ENCODE measurements at places on chromosomes 2 and 18.

GRCh38 chr18:31596081-31596872 lies 4.6 kb downstream of the TTR start:
- no peaks in the 10 kb centered on the region for H3K27me3 ChIP-seq
- H3K27ac ChIP-seq = 0 out of 2 replicates have a peak overlapping the region, but pooled peaks have one; percentile 16
- H3K36me3 ChIP-seq = no peaks in the 10 kb centered on the region
- H3K4me1 ChIP-seq = peaks cover 4% of the 10 kb centered on the region
- peak; percentile 26 for DNase-seq

DNA sequence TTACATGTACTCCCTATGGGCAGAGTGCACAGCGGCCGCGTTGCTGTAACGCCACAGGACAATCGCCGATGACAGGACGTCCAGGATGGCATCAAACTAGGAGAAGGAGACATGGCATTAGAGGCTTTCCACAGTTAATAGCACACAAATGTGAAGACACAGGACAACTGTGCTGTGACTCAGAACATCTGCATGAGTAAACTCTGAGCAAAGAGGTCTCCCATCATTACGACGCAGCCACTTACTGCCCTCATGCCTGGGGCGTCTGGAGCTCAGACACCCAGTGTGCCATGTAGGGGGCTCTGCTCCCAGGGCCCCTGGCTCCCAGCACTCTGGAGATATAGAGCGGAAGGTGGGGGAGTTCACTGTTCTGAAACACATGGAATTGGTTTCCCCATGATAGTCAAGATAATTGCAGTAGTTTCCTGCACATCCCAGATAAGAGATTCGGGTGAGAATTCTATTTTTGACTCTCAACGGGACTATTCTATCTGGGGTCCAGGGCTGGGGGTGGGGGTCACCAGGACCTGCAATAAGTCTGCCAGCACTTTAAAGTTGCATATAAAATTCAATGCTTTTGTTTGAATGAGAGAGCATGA lies 168.1 kb downstream of the TMEM163 start:
- H3K27me3 ChIP-seq = no peaks in the 10 kb centered on the region
- no peak overlapping the region for H3K4me3 ChIP-seq
- no peaks in the 10 kb centered on the region for H3K4me1 ChIP-seq
- H3K27ac ChIP-seq = peak overlapping the region; percentile 58
- DNase-seq = peak; percentile 56

GRCh38 chr18:74182335-74182734 lies 34.0 kb downstream of the TIMM21 start:
- H3K4me1 ChIP-seq = no peaks in the 10 kb centered on the region
- DNase-seq = no peak
- no peaks in the 10 kb centered on the region for H3K36me3 ChIP-seq

- H3K4me3 ChIP-seq = no peak overlapping the region
- peaks cover 45% of the 10 kb centered on the region for H3K4me1 ChIP-seq
- H3K36me3 ChIP-seq = peaks cover 21% of the 10 kb centered on the region
- H3K27ac ChIP-seq = peak overlapping the region; percentile 63
- no peaks in the 10 kb centered on the region for H3K27me3 ChIP-seq
These were observed 172.1 kb downstream of the GFPT1 start for GRCh38 chr2:69214898-69215297.

DNA sequence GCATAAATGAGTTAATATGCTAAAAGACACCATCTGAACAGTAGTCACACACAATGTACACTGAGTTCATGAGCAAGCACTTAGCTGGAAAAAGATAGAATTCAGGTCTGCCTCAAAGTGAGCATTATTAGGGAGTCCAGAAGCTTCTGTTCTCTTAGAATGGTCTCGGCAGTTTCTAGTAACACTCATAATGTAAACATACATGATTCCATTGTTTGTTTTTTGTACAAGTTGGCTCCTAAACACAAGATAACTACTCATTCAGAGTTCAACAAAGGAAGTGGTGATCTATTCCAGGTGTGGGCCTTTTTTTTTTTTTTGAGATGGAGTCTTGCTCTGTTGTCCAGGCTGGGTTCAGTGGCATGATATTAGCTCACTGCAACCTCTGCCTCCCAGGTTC lies 66.2 kb downstream of the ESCO1 start:
- no peak overlapping the region for H3K4me3 ChIP-seq
- H3K36me3 ChIP-seq = peaks cover 40% of the 10 kb centered on the region
- H3K27me3 ChIP-seq = no peaks in the 10 kb centered on the region
- DNase-seq = no peak
- H3K4me1 ChIP-seq = no peaks in the 10 kb centered on the region

DNA sequence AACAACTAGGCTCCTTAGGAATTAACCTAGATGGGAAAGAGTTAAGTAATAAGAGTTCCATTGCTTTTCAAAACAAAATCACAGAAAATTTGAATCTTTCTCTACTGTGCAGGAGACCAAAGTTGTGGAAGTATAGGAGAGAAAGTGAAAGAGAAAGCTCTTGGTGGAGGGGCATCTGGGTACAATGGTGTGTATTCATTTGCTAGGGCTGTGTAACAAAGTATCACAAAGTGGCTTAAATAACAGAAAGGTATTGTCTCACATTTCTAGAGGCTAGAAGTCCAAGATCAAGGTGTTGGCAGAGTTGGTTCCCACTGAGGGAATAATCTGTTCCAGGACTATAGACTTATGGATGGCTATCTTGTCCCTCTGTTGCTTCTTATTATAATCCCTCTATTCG lies 50.5 kb upstream of the GORASP2 start:
- no peak overlapping the region for H3K4me3 ChIP-seq
- no peaks in the 10 kb centered on the region for H3K36me3 ChIP-seq
- no peaks in the 10 kb centered on the region for H3K27me3 ChIP-seq
- no peak overlapping the region for H3K27ac ChIP-seq

DNA sequence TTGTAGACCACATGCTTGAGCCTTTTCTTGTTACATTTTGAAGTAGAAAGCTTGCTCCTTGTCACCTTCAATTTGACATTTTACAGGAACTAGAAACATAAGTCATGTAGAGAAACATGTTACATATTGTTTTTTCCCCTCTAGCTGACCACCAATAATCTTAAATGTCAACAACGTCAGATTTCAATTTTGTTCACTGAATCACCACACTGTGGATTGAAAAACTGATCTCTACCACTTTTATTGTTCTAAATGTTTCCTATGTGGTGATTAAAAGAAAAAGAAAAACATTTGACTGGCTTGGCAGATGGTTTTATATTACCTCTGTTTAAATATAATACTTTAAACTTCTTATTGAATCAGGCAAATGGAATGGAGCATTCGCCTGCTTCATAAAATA lies 87.7 kb downstream of the DSEL start:
- H3K4me3 ChIP-seq = no peak overlapping the region
- H3K27me3 ChIP-seq = no peaks in the 10 kb centered on the region
- H3K4me1 ChIP-seq = no peaks in the 10 kb centered on the region
- H3K36me3 ChIP-seq = no peaks in the 10 kb centered on the region
- peak overlapping the region; percentile 11 for H3K27ac ChIP-seq

GRCh38 chr2:239650674-239651073 lies 249.9 kb upstream of the HDAC4 start:
- H3K4me3 ChIP-seq = no peak overlapping the region
- no peaks in the 10 kb centered on the region for H3K36me3 ChIP-seq
- H3K27ac ChIP-seq = no peak overlapping the region
- no peak for DNase-seq
- H3K4me1 ChIP-seq = no peaks in the 10 kb centered on the region

GRCh38 chr18:10017043-10017442 lies 103.2 kb downstream of the VAPA start:
- peak overlapping the region; percentile 94 for H3K27ac ChIP-seq
- peaks cover 16% of the 10 kb centered on the region for H3K4me1 ChIP-seq

- H3K36me3 ChIP-seq = no peaks in the 10 kb centered on the region
- DNase-seq = no peak
- H3K27me3 ChIP-seq = no peaks in the 10 kb centered on the region
- no peaks in the 10 kb centered on the region for H3K4me1 ChIP-seq
These were observed 28.7 kb upstream of the COL5A2 start for GRCh38 chr2:189208254-189208653.

GRCh38 chr2:24313744-24314632 lies 46.3 kb downstream of the ITSN2 start:
- no peak overlapping the region for H3K27ac ChIP-seq
- no peak for DNase-seq
- H3K4me1 ChIP-seq = peaks cover 2% of the 10 kb centered on the region

GRCh38 chr2:199727306-199727705 lies 123.7 kb downstream of the FTCDNL1 start:
- H3K36me3 ChIP-seq = no peaks in the 10 kb centered on the region
- H3K4me3 ChIP-seq = no peak overlapping the region
- H3K27ac ChIP-seq = no peak overlapping the region
- no peaks in the 10 kb centered on the region for H3K27me3 ChIP-seq
- H3K4me1 ChIP-seq = no peaks in the 10 kb centered on the region
- no peak for DNase-seq

- peaks cover 28% of the 10 kb centered on the region for H3K4me1 ChIP-seq
- no peaks in the 10 kb centered on the region for H3K27me3 ChIP-seq
- H3K36me3 ChIP-seq = no peaks in the 10 kb centered on the region
- peak overlapping the region; percentile 100 for H3K27ac ChIP-seq
These were observed 121.9 kb downstream of the HDAC4 start for GRCh38 chr2:239278941-239279365.

GRCh38 chr18:50620319-50620718 lies 60.4 kb downstream of the MAPK4 start:
- DNase-seq = peak; percentile 30
- H3K27ac ChIP-seq = no peak overlapping the region
- H3K4me3 ChIP-seq = no peak overlapping the region
- H3K27me3 ChIP-seq = no peaks in the 10 kb centered on the region
- H3K36me3 ChIP-seq = no peaks in the 10 kb centered on the region
- no peaks in the 10 kb centered on the region for H3K4me1 ChIP-seq

DNA sequence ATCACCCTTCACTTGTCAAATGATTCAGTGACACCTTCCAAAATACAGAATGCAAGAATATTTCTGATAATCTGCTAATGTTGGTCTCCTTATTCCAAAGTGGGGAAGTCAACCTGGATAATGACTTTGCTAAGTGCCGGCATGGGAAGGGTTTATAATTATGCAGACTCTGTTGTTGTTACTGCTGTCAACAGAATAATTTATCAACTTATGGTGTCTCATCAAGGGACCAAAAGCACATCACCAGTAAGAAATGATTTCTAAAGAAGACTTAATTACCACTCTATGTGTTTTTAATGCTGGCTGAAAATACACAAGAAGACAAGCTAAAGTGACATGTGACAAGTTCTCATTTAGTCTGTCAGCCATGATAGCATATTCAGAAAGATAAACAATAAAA lies 115.6 kb upstream of the TMEM200C start:
- no peaks in the 10 kb centered on the region for H3K4me1 ChIP-seq
- H3K27me3 ChIP-seq = no peaks in the 10 kb centered on the region

DNA sequence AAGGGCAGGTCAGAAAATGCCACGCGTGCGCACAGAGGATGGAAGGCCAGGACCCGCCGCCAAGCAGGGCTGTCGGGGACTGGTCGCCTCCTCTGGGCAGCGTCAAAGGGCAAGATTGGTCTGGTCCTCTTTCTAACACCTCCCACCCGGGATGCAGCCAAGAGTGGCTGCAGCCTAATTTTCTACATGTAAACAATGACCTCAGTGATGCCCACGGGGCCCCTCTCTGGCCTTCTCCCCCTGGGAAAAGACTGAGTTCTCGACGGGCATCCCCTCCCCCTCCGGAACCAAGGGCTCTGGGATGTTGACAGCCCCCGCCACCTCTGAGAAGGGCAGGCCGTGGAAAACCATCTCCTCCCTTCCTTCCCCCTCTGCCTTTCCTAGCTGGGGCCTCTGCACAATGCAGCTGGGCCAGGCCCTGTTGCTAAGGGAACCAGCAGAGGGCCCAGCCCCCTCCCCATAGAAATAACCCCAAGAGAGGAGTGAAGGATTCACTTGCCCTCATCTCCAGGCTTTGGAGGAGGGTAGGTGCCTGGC lies 80.0 kb upstream of the ZNF532 start:
- H3K27me3 ChIP-seq = no peaks in the 10 kb centered on the region
- no peak overlapping the region for H3K4me3 ChIP-seq
- H3K27ac ChIP-seq = no peak overlapping the region
- no peaks in the 10 kb centered on the region for H3K36me3 ChIP-seq
- H3K4me1 ChIP-seq = peaks cover 14% of the 10 kb centered on the region

GRCh38 chr2:231680992-231681852 lies 27.1 kb upstream of the PTMA start:
- H3K27ac ChIP-seq = peak overlapping the region; percentile 54
- DNase-seq = peak; percentile 99
- H3K4me1 ChIP-seq = no peaks in the 10 kb centered on the region
- H3K36me3 ChIP-seq = no peaks in the 10 kb centered on the region

DNA sequence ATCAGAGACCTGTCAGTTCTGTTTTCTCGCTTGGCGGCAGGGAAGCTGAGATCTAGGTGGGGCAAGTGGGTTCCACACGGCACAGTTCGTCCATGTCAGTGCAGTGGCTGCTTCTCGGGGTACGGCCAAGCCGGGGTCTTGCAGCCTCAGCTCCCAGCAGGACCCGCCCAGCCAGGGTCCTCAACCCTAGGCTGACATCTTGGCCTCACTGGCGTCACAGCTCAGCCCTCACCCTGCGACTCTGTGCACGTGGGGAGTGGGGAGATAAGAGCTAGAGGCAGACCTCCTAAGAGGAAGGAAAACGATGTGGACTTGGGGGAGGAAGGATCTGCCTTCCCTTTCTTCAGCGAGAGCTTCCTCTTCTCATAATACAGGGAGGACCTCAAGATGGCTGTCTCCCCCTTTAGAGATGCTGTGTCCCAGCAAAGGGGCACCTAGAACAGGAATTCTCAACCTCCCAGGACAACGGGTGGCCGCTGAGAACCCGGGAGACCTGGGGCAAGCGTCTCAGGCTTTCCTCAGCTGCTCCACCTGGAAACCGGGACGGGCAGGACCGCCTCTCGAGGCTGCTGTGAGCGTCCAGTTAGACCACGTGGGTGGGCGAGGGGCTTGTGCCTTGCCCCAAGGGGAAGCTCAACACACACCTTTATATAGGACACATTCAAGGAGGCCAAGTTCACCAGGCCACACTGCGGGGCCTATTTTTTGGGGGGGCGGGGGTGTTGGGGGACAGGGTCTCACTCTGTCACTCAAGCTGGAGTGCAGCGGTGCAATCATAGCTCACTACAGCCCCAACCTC lies 23.5 kb upstream of the KLF11 start:
- no peaks in the 10 kb centered on the region for H3K36me3 ChIP-seq
- peaks cover 8% of the 10 kb centered on the region for H3K4me1 ChIP-seq
- H3K4me3 ChIP-seq = no peak overlapping the region
- H3K27me3 ChIP-seq = peaks cover 6% of the 10 kb centered on the region
- no peak overlapping the region for H3K27ac ChIP-seq
- no peak for DNase-seq

- peaks cover 71% of the 10 kb centered on the region for H3K4me1 ChIP-seq
- peak overlapping the region; percentile 26 for H3K27ac ChIP-seq
- H3K4me3 ChIP-seq = no peak overlapping the region
- H3K36me3 ChIP-seq = no peaks in the 10 kb centered on the region
- no peak for DNase-seq
These were observed 8.8 kb downstream of the COLEC11 start for GRCh38 chr2:3603536-3604206.

GRCh38 chr2:219658196-219658846 lies 30.9 kb downstream of the SLC4A3 start:
- peaks cover 15% of the 10 kb centered on the region for H3K27me3 ChIP-seq
- no peaks in the 10 kb centered on the region for H3K4me1 ChIP-seq
- DNase-seq = no peak
- no peak overlapping the region for H3K4me3 ChIP-seq
- no peaks in the 10 kb centered on the region for H3K36me3 ChIP-seq

- no peak overlapping the region for H3K4me3 ChIP-seq
- no peaks in the 10 kb centered on the region for H3K27me3 ChIP-seq
- DNase-seq = no peak
- no peaks in the 10 kb centered on the region for H3K36me3 ChIP-seq
These were observed 19.1 kb downstream of the NETO1 start for GRCh38 chr18:72848503-72849237.

Data from SK-N-SH (cell line).